Lower lobe of right lung (tissue), 2 donors: ENCODE measurements at places on chromosomes 3 and 15. TPM values are rescaled to one million over a fixed set of nuclear protein-coding genes. Genes with fewer than 3 reads are reported as not detected.

Gene RHCG
- not detected for total RNA-seq

Gene DHX30
- total RNA-seq, result 54.6 TPM

Gene GOLGA6A
- total RNA-seq, result not detected

Gene ITIH4
- 23.7 TPM for total RNA-seq

Gene TATDN2
- total RNA-seq, result 36.0 TPM

Gene TMEM115
- total RNA-seq, result 37.5 TPM

Gene GOLGA8O
- total RNA-seq, result not detected

Gene SNTN
- 12.8 TPM for total RNA-seq

Gene QTRT2
- 22.2 TPM for total RNA-seq

Gene DTX3L
- total RNA-seq, result 82.2 TPM

Gene ZNF148
- total RNA-seq, result 48.2 TPM

Gene UCN2
- 0.32 TPM for total RNA-seq

Gene COL6A5
- 4.5 TPM for total RNA-seq

Gene CHMP2B
- total RNA-seq, result 41.4 TPM
